ENCODE measurements at places on chromosomes 7 and 10.

GRCh38 chr10:90960355-90960814, 39.5 kb upstream of the ANKRD1 start:
- peak; percentile 78 for DNase-seq

DNA sequence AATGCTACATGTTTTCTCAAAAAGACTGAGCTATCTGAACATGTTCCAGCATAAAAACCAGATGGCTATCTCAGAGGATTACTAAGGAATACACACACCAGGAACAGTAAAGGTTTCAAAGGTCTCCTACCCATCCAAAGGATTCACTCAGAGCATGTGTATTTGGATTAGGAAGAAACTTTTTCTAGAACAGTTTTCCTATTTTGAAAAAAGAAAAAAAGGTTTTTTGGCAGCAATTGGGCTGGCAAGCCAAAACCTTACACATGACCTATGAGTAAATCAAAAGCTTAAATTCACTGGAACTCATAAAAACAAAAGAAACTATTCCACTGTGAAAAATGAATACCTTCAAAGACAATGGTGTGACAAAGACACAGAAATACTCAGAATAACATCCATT, 9.6 kb downstream of the TPK1 start:
- DNase-seq, result peak; percentile 11

DNA sequence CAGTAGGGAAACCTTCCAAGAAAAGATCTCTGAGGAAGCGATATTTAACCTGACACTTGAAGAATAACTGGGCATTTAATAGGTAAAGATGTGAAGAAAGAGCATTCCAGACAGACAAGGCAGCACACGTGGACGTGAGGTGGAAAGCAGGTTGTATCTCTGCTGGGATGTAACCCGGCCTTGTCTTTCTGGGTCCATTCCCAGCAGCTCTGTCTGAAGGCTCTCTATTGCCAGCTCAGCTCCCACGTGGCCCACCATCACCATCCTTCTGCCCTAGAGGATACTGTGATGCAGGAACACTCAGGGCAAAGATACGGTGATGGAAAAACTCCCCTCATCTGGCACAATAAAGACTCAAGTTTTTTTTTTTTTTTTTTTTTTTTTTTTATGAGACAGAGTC, 137.7 kb downstream of the RSU1 start:
- DNase-seq, result no peak

DNA sequence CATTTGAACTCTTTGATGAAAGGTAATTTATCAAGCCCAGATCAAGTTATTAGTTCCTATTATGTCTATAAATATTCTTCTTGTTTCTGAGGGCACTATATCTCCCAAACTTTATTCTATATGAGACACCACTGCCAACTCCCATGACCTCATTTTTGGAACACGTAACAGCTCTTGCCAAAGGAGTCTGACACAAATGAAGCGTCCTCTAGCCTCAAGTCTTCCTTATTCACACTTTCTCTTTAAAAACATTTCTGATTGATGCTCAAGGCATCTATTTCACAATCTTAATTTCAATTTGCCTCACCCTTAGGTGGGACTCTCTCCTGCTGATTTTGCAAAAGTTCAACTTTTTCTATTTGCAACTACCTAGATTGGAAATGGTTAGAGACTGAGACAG, 848.4 kb downstream of the GATA3 start:
- DNase-seq, result no peak

DNA sequence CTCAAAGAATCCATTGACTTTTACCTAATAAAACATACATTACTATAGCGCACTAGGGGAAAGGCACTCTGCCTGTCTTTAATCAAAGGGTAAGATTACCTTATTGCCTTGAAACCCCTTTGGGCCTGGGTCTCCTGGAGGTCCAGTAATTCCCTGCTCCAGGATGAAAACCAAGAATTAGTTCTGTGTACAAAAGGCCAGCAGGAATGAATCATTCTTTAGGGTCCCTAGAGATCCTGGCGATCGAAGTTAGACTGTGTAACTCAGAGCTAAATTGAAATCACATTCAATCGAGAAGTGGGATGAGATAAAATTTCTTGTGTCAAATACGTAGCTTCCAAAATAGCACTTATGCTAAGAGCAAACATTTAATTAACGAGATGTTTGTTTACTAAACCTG, 29.8 kb downstream of the COL28A1 start:
- peak; percentile 21 for DNase-seq

- peak; percentile 98 for DNase-seq
Measured at GRCh38 chr7:112422842-112423496, 27.3 kb upstream of the IFRD1 start.

Data from adipocyte (in vitro differentiated cells).